ENCODE measurements at places on chromosomes 5 and 9.

GRCh38 chr9:129161534-129161837 lies 16.6 kb downstream of the IER5L start:
- DNase-seq = no peak

- DNase-seq = no peak
These were observed 2.3 kb upstream of the TBCA start for GRCh38 chr5:77778398-77778797.

- DNase-seq = no peak
These were observed 75.4 kb downstream of the OSMR start for GRCh38 chr5:38921174-38921573.

- DNase-seq = no peak
These were observed 458.8 kb downstream of the ICE1 start for GRCh38 chr5:5881294-5881693.

GRCh38 chr5:115961381-115962238 lies 665 bp upstream of the LVRN start:
- no peak for DNase-seq

Measured in stimulated activated CD8-positive, alpha-beta memory T cell treated with anti-CD3 and anti-CD28 coated beads, Interleukin-4, amount 100 ng/mL, for 4 hours (primary cell).